ENCODE measurements at places on chromosomes 3 and 15.

- no peak for DNase-seq
These were observed 10.1 kb downstream of the AGTR1 start for GRCh38 chr3:148707601-148708380.

GRCh38 chr3:1600206-1600605 lies 498.5 kb upstream of the CNTN4 start:
- no peak for DNase-seq

DNA sequence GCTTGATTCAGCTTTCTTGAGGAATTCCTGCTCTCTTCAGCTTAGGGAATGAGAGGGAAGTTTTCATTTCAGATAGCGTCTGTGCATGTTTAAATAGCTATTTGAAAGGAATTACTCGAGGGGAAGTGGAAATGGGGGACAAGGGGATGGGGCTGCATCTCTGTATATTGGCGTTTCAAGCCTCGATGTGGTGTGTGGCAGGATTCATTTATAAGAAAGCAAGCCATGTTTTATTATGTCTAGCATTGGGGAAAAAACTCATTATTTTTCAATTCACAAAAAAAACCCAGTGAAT lies 1.0 kb downstream of the ATP2C1 start:
- no peak for DNase-seq

- DNase-seq = peak; percentile 13
These were observed 167.0 kb upstream of the UBE2E2 start for GRCh38 chr3:23035927-23036640.

DNA sequence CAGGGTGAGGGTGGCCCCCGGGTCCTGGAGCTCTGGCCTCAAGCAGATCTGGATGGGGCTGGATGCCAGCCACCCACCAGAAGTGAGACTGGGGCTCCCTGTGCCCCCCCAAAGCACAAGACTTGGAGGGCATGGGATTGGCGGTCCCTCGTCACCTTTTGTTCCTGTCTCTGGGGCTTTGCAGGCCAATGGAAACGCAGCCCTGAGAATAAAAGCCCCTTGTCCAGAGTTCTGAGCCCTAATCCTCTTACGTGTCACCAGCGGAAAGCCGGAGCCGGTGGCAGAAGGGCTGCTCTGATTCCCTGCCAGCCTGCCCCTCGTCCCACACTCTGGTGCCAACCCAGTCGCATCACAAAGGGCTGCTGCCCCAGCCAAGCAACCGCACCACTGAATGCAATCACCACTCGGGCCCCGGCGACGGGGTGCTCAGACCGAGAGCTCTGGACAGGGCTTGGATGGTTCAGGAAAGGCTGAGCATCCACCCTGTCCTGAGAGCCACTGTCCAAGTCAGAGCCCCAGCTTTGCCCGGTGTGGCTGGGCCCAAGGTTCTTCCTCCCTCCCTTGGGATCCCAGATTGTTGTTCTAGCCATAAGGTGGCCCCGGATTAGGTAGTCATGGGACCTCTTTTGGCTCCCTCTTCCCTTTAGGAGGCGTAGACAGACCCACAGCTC lies 22.8 kb upstream of the ELP6 start:
- no peak for DNase-seq

GRCh38 chr3:16319307-16319706 lies 54.3 kb downstream of the OXNAD1 start:
- no peak for DNase-seq

Data from NCI-H1417 (cell line).